NCI-H2029 (cell line): ENCODE measurements at places on chromosomes 1 and 21.
A peak's percentile ranks its signal among the peaks of the same experiment; 100 is the strongest.

- DNase-seq = peak; percentile 45
These were observed 23.6 kb downstream of the LAMC2 start for GRCh38 chr1:183209533-183210158.

- DNase-seq = no peak
These were observed 8.9 kb downstream of the MAPKAPK2 start for GRCh38 chr1:206693592-206693991.

DNA sequence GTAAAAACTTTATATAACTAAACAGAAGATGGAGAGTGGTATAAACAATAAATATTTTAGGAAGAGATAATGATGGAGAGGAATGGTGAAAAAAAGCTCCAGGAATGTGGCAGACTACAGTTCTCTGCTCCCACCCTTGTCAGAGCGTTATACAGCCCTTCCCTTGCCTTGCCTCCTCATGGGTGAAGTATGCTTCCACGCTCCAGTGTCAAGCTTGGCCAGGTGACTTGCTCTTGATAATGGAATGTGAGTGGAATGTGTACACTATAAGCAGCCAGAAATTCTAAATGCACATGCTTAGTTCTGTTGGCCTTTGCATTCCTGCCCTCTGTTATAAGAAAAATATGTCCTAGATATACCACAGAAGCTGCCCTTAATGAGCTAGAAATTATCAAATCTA is 24.7 kb upstream of the POGK start:
- no peak for DNase-seq

DNA sequence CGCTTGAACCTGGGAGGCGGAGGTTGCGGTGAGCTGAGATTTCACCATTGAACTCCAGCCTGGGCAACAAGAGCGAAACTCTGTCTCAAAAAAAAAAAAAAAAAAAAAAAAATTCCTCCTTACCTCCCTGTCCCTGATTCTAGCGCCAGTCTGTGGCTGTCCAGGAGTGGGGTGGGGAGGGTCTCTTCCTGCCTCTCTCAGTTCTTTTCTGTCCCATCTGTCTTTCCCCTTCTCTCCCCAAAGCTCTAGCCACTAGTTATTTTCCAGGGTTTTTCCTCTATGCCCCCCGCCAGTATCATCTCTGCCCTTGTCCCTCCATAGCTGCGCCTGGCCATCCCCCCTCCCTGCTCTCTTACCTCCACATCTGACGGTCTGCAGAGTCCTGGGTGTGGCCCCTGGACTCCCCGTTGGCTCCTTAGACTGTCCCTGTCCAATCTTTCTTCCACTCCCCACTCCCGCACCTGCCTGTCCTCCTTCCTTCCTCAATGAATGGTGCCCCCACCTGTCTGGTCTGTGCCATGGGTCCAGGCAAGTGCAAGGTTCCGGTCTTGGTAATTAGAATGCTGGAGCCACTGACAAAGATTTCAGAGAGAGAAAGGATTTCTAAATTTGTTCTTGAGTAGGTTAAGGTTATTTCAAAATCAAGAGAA is 1.6 kb upstream of the TMEM63A start:
- DNase-seq = no peak

DNA sequence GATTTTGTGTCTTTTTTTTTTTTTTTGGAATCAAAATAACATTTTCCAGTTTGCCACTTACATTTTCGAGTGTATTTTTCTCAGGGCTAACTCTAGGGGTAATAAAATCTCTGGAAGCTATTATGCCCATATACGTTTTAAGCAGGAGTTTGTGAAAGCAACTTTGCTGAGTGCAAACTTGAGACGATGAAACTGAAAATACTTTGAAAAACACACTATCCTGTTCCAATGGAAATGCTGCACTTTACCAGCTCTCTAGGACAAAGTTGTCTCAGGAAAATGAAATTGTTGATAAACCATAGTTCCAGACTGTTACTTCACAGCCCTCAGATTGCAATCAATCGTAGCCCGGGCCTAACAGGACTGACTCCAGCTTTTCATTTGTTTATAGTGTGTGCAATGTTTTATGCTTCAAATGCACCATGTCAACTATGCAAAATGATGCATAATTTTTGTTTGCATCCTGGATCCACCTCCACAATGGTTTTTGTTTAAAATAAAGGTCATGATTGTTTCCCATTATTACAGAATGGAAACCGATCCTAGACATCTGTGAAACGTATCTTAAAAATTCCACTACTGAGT is 220.6 kb upstream of the PKN2 start:
- DNase-seq = no peak

- no peak for DNase-seq
These were observed 27.0 kb downstream of the SIM2 start for GRCh38 chr21:36725793-36726386.

DNA sequence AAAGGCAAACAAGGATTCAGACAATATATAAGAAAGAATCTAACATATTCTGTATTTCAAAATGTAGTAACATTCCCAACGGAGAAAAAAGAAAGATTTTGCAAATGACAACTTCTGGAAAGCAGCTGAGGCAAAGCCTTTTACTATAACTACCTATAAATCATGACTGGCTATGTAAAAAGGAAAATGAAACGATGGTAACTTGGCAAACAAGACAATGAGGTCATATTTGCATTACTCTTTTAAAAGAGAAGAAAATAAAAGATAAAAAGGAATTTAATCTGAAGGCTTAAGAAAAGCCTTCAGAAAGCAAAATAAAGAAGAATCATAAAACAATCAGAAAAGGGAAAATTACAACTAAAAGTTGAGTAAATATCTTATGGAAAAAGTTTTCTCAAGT is 25.1 kb upstream of the ASPM start:
- DNase-seq = no peak

DNA sequence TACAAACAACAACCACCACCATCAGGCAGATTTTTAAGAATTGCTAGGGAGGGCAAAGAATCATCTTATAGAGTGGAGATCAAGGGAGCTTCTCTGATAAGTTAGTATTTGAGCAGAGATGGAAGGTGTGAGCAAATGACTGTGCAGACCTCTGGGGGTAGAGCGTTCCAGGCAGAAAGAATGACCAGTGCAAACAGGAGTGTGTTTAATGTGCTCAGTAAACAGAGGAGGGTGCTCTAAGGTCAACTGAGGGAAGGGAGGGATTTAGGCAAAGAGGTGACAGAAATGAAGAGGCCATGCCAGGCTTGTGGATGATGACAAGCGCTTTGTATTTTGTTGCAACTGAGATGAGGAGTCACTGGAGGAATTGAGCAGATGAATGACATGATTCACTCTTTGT is 172.5 kb upstream of the GJB5 start:
- DNase-seq = no peak

- DNase-seq = no peak
These were observed 23.4 kb upstream of the PDE9A start for GRCh38 chr21:42629933-42630589.

DNA sequence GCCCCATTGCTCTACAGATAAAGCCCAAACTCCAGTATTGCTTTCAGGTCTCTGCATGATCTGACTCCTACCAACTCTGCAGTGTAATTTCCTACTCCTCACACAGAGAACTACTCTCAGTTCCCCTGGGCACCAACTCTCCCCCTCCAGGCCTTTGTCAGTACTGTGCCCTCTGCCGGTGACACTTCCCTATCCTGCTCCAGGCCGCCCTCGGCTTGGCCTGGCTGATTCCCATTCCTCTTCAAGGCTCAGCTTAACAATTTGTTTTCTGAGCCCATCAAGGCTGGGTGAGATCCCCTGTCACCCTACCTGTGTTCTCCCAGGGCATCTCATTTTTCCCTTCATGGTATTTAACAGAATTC is 2.6 kb downstream of the SLAMF8 start:
- DNase-seq = no peak

DNA sequence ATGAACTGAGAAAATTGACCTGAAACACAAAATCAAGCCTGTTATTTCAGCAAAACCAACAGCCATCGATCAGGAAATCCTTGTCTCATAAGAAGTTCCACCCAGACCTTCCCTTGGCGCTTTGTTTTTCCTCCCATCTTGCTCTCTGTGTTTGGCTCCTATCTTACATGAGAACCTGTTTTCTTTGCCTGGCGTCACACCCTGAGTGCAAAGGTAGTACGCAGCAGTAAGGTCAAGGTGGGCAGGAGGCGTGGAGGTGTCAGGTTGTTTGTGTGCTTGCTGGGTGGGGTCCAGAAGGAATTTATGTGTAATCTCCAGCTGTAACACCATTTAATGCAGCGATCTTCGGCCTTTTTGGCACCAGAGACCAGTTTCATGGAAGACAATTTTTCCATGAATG is 50.5 kb downstream of the C1orf21 start:
- no peak for DNase-seq

DNA sequence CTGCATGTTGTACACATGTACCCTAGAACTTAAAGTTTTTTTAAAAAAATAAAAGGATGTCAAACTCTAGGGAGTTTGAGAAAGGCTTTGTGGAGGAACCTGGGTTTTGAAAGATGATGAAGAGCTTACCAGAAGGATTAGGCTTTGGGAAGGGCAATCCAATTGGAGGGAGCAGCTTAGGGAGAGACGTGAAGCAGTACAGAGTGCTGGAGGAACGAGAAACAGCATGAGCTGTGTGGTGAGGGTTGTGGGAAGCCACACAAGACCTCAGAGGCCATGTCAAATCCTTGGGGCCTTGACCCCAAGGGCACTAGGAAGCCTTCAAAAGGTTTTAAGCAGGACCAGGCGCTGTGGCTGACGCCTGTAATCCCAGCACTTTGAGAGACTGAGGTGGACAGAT is 8.4 kb upstream of the KPNA6 start:
- no peak for DNase-seq

- DNase-seq = no peak
These were observed 17.0 kb downstream of the COQ8A start for GRCh38 chr1:226956942-226957713.

DNA sequence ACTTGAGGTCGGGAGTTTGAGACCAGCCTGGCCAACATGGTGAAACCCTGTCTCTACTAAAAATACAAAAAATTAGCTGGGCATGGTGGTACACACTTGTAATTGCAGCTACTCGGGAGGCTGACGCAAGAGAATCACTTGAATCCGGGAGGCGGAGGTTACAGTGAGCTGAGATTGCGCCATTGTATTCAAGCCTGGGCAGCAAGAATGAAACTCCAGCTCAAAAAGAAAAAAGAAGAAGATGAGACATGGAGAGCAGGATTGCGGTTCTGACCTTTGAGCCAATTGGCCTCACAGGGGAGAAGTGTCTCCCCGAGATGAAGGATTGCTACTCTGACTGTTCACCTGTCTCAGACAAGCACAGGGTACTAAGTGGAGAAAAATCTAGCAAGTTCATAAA is 6.6 kb downstream of the SCCPDH start:
- DNase-seq = no peak

DNA sequence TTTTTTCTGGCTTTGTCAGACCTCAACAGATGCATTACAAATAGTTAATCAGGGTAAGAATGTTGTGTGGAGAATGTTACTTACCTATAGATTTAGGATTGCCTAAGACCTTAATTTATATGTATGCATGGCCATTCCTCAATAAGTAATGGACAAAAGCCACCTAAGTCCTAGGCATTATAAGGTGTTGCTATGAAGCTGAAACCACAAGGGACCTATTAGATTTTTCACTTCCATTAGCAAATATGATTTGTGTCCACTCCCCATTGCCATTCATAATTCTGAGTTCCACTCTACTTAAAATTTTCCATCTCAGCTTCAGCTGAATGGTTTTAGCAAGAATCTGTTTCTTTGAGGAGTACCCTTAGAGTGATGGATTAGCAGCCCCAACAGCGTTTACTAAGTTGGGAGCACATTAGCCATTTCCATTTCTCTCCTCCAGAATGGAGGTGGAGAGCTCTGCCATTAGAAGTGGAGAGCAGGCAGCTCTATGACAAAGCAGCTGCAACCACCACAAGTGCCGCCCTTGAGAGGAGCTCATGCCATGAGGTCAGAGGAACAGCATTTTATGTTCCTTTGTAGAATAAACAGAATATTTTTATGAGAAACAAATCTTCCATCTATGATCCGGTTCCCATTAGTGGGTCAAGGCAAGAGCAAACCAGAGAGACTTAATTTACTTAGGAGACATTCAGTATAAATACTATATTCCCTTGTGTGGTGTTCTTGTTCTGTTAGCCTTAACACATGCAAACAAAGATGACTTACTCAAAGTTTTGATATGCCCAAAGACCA is 28.9 kb upstream of the C1orf87 start:
- peak; percentile 32 for DNase-seq

- DNase-seq = no peak
These were observed 30.4 kb upstream of the ZBTB21 start for GRCh38 chr21:42040411-42041180.

GRCh38 chr1:89530444-89531089 is 5.9 kb downstream of the LRRC8B start:
- no peak for DNase-seq

GRCh38 chr1:226608699-226609505 is 60.3 kb downstream of the STUM start:
- DNase-seq = peak; percentile 15
